ENCODE measurements at places on chromosomes 12 and 14. TPM values are rescaled to one million over a fixed set of nuclear protein-coding genes. Genes with fewer than 3 reads are reported as not detected.

- DNase-seq, result no peak
Observed at GRCh38 chr12:1811281-1811947, 9.0 kb upstream of the LRTM2 start.

DNA sequence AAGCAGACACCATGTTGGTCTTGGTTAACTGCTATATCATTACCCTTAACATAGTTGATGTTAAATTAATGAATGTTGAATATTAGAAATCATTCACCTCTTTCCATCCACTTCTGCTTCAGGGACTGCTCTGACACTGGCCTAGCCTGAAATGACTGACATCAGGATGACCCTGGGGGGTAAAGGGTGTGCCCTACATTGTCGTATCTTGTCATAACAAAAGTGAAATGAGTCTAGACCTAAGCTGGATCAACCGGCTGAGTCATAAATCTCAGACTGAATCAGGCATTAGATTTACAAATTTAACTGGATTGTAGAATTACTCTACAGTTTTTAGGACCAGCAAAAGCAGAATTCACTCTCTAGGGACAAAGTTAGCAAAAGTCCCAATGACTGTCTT, 35.3 kb downstream of the KICS2 start:
- no peak for DNase-seq

PRB3 gene
- polyA plus RNA-seq, result not detected

DNA sequence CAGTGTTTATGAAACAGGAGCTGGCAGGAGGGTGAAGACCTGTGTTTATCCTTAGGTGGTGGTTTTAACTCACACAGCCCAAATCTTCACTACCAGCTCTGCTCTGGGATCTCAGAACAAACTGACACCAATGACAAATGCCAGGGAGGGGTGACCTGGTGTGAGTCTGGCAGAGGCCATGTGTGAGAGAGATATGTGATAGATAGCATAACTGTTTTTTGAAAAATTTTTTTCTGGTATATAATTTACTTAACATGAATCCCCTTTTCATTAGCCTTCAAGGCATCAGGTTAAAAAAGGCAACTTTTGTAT, 51.5 kb downstream of the SLC38A4 start:
- no peak for DNase-seq

DNA sequence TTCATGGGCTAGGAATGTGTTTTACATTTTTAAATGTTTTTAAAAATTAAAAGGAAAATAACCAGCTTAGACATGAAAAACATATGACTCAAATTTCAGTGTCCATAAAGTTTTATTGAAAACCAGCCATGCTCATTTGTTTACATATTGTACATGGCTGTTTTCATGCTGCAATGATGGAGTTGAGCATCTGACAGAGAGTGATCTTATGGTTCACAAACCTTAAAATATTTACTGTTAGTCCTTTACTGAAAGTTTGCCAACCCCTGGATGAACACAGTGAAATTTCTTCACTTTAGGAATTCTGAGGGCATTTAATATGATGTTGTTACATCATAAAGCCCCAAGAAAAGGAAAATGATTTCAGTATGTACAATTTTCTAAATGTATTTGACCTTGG, 16.1 kb downstream of the RASSF9 start:
- no peak for DNase-seq

DNA sequence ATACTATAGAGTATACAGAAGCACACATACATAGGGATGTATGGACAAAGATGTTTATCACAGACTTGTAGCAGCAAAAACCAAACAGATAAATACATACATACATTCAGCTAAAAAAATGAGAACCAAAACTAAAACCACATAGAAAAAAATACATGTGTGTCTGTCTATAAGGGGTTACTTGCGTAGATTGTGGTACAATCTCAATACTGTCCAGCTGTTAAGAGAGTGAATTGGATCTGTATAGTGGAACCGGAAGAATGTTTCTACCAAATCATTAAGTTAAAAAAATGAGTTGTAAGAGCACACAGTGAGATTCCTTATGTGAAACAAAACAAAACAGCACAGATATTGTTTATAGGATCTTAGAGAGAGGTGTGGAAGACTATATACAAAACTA, 44.2 kb upstream of the DCD start:
- no peak for DNase-seq

INSM2 gene
- not detected for polyA plus RNA-seq

DNA sequence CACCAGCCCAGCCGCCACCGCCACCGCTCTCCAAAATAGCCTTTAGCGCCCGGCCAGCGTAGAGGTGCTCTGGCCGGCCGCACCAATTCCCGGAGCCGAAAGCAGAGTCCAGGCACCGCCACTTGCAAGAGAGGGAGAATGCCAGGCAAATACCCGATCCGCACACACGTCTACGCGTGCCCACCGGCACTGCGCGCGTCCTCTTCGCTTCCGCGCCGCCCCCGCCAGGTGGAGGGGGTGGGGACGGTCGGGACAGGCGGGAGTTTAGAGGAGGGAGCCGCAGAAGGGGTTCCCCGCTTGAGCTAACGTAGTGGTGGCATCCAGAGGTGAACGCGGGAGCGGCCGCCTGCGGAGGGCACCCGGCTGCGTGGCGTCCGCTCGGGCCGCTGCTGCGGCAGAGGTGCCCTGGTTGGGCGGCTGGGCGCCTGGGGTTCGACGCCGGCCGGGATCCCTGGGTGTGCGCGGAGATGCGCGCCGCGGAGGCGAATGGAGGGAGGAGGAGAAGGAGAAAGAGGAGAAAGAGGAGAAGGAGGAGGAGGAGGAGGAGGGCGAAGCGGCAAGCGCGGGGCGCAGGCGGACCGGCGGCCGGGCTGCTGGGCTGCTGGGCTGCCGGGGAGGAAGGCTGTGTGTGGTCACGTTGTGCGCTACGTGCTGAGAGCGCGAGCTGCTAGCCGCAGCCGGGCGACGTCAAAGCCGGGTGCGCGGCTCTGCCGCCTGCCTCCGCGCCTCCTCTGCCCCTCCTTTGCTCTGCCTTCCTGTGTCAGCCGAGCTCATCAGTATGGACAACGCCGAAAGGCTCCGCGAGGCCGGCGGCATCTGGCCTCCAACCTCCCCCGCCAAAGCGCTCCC, at the start of gene MDGA2:
Gene MDGA2 (minus strand): TSS at position 140 of the 849 bp plus-strand sequence.
- no peak for DNase-seq

DNA sequence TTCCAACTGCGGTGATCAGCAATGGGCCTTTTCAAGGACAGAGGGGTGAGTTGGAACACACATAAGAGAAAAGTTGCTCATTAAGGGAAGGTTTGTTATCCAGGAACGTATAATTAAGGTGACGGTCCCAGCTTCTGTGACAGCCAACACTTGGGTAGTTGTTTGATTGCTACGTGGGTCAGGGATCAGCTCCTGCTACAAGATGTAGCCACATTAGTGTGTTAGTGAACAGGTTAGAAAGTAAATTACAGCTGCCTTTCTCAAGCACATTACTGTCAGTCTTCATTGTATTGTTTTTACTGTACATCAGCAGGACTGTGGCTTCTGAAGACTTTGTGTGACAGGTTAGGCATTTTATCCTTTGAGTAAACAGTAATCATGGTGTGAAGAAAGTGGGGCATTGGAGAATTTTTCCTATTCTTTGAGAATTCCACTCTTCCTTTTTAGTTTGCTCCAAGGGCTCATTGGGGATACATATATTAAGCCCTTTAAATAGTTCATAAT, 230.5 kb downstream of the EGLN3 start:
- DNase-seq, result no peak

DNA sequence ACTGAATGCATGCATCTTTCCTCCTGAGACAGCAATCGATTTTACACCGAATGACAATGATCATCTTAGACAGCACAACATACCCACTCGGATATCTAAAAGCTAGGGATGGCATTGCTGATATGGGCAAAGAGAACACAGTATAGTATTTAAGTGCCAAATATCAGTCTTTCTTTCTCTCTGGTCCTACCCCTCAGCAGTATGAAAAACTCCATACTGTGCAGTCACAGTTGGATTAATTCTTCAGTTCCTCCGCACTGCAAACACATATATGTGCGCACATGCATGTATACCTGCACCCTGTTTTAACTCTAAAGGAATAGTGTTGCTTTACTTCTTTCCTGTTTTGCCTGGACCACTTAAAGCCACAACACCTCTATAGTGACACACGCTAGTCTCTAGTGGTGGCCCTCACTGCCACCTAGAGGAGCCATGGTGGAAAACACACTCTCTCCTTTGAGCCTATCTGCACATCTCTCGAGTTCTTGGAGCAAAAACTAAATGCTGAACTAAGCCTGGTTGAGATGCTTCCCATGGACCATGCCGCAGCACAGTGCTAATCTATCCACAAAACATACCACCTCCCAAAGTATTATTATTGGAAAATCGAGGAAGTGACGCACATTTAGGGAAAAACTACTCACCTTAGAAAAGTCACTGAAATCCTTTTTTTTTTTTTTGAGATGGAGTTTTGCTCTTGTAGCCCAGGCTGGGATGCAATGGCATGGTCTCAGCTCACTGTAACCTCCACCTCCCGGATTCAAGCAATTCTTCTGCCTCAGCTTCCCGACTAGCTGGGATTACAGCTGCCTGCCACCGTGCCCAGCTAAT, 11.9 kb downstream of the TMEM52B start:
- DNase-seq, result no peak

PABPN1 gene
- polyA plus RNA-seq, result 143 TPM
